ENCODE measurements at places on chromosomes 5 and 9.

DNA sequence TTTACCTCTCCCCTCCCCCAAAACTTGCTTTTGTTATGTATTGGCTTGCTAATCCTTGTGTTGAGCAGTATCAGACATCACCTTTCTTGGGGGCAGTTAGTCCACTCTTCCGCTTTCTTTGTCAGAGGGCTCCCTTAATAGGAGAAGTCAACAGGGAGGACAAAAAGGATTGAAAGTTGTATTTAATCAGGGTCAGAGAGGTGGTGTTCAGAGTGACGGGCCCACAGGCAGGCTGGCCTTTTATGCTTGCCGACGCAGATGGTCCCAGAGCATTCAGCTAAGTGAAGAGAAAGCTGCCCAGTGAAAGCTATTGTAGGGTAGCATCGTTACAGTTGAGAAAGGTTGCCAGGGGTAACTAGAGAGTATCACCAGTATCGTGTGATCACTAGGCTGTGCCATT, 131.1 kb downstream of the ZCCHC7 start:
- DNase-seq: no peak

DNA sequence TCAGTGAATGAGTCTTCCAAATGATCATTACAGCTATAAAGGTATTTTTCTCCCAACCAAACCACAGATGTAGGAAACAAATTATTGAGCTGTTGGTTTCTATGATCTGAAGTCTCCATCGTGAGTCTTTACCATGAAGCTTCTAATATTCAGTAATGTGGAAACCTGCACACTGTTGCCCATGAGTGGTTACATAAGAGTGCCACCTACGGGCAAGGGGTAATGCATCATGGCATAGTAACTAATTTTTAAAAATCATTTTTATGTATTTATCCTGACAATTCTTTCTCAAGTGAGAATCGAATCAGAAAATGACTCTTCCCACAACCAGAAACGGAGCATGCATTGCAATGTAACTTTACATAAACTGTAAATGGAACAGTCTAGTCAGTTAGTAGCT, 282.5 kb upstream of the SMARCA2 start:
- DNase-seq: no peak

- no peak for DNase-seq
Measured at GRCh38 chr9:104915049-104915448, 12.9 kb downstream of the ABCA1 start.

DNA sequence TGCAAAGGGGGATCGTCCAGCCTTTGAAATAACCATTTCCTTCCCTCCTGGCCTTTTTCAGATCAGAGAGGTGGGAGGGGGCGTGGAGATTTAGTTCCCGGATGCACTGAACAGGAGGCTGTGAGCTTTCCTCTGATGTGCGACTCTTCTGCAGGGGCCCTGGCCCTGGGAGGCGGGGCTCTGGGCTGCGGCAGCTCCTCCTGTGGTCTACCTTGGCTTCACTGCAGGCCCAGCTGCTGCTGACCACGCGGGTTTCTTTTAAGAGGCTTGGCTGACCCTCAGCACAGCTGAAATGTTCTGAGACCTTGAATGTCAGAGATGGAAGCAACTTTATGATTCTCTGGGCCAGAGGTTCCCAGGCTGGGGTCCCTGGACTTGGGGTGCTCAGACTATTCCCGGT, 27.0 kb upstream of the COL15A1 start:
- DNase-seq: no peak

DNA sequence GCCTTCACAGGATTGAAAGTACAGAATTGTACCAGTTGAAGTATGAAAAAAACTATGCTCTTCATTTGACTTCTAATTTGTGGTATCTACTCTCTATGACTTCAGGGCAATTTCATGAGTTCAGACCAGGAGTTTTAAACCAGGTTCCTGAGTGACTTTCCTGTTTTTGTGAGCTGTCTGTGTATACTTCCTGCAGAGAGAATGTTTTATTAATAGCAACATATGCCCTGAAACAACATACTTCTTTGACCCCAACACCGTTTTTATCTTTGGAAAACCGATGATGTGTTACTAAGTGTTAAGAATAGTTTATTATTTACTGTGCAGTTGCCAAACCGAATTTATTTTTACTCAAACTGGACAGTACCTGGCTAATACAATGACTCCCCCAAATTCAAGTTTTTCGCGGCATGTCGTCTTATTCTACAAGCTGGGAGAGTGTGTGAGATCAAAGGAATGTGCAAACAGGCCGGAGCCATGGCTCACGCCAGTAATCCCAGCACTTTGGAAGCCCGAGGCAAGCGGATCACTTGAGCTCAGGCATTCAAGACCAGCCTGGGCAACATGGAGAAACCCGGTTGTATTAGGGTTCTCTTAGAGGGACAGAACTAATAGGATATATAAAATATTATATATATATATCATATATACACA, 58.7 kb upstream of the ERBIN start:
- DNase-seq: no peak

DNA sequence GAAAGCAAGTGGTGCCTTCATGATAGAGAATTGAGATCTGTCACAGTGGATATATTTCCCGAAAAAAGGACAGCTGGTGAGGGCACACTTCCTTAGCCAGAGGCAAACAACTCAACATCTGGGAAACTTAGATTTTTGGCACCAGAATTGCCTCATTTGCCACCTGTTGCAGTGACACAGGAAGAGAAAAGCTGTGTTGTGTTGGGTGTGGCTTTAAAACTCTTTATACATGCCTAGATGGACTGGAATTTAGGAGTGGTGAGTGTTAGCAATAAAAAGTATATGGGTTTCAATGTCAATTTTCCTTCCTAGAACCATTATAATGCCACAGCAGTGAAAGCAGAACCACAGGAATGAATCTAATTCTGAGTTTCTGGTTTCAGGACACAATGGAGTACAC, 62.6 kb upstream of the CEMIP2 start:
- peak; percentile 47 for DNase-seq

GRCh38 chr5:141412854-141413539, at the start of gene PCDHGA10:
PCDHGA10 (plus strand) TSS chr5:141412987; CDS start chr5:141413176, 189 bp downstream.
- no peak for DNase-seq

DNA sequence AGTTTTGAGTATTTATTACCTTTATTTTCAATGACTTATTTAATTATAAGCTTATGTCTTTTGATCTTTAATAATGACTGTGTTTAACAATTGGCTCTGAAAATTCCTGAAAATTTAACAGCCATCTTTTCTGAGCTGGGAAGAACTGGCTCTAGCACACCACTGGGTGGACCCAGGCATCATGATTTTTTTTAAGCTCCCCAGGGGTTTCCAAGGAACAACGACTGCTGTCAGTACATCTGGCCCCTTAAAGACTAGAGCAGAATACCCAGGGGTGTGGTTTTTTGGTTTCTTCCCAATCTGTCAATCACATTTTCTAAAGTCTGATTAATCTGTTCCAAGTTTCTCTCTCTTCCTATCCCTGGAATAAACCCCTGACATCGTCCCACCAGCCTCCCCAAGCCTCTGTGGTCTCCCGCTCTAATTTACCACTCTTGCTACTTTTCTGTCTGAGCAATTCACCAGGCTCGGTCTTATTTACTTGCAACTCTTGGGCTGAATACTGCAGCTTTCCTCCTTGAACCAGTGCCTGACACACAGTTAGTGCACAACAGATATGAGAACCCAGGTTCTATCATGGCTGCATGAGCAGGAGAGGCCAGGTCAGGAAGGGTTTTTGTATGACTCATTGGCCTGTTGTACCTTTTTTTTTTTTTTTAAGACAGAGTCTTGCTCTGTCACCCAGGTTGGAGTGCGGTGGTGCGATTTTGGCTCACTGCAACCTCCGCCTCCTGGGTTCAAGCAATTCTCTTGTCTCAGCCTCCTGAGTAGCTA, 321.9 kb downstream of the ZSWIM6 start:
- no peak for DNase-seq

DNA sequence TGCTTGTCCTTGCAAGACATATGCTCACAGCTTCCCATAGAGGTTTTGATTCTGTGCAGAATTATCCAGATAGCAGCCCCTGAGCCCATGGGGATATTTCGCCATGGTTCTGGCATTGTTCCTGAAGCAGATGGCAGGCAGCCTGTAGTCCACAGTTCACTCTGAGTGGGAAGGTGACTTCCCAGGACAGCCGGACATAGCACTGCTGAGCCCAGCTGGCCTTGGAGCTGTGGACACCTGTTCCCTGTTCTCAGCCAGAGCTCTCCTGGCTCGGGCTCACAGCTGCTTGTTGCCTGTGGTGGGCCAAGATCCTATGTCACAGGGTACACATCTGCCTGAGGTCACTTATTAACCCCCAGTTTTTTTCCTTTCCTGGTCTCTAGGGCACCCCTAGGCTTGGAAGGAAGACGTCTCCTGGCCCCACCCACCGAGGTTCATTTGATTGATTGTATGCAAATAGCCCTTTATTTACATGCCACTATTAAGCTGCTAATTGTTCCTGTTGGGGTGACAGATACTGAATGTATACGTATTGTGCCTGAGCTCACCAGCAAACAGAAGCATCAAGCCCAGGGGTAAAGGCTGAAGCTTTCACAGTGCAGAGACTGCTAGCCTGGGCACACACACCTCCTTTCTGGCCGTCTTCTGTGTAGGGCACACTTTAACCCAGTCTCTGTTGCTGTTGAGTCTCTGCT, 96.6 kb upstream of the DMRT1 start:
- DNase-seq: no peak

DNA sequence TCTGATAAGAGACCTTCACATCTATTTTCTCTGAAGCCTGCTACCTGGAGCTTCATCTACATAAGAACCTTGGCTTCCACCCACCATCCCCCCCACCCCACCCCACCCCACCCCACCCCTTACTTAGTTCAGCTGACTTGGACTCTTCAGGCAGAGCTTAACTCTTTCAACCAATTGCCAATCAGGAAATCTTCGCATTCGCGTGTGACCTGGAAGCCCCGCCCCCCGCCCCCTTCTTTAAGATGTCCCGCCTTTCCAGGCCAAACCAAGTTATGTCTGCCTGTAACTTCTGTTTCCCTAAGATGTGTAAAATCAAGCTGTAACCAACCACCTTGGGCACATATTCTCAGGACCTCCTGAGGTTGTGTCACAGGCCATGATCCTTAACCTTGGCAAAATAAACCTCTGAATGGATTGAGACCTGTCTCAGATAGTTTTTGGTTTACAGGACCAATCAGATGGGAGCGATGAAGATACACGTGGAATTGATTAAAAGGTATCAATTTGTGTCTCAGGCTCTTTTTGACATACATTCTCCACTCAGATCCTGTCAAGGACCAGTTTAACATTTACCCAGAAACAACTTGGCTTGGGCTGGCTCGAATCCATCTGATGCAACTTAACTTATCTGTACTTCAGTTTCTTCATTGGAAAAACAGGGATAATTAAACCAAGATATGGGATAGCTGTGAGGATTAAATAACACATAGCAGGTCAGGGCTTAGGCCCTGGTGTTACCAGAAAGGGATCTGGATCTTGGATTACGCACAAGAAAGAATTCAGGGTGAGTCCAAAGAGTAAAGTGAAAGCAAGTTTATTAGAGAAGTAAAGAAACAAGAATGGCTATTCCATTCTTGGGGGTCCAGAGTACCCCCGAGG, 43.6 kb downstream of the GALNT12 start:
- DNase-seq: no peak

- no peak for DNase-seq
Measured at GRCh38 chr9:111886983-111887718, 9.5 kb upstream of the UGCG start.

GRCh38 chr9:94907264-94907936, 180.9 kb downstream of the AOPEP start:
- DNase-seq: no peak

GRCh38 chr5:14266686-14267085, 123.5 kb downstream of the TRIO start:
- no peak for DNase-seq

DNA sequence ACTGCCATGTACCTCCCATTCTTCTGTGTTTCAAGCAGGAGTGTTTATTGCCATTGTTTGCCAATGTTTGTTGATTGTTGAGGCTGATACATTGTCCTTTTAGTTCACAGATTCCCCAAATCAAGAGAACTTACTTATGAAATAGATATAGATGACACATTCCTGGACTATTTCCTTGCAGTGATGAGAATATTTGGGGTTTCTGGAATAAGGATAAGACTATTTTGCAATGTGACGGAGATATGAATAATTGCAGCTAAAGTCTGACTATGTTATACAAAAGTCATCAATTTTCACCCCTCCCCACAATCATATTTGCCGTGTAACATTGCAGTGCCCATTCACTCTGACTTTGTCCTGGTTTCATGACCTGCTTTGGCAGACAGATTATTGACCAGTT, 460.8 kb downstream of the CDH10 start:
- DNase-seq: no peak

- DNase-seq: no peak
Measured at GRCh38 chr5:9419794-9420193, 126.1 kb downstream of the SEMA5A start.

GRCh38 chr9:16823906-16824305, 46.6 kb downstream of the BNC2 start:
- DNase-seq: no peak

DNA sequence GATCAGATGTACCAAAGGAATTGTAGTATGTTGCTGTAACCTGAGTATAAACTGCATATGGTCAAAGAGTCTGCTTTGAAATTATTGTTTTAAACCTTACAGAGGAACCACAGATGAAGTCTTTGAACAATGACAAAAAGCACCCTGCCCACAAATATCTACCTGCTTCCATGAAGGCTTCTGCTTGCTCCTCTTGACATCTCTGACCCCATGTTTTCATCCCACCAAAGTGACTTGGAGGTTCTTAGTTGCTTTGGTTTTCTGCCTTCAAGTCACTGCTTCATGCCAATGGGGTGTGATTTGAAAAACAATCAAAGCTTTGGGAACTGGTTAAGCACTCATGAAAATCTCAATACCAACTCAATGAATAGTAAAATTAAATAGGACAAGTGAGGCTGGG, 194.6 kb upstream of the ACTBL2 start:
- no peak for DNase-seq

DNA sequence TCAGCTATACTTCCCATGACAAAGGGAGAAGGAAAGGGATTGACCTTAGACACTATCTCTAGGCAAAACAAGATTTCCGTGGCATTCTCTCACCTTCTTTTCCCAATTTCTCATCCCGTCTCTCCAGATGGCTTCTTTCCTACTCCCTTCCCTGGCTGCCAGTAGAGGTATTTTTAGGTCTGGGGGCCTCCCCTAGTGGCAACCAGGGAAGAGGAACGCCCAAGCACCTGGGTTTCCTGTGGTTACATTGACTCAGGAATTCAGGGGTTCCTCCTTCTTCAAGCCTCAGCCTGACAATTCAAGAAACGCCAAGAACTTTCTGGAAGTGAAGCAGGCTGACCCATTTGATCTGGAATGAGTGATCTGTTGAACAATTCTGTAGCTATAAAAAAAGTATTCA, 111.5 kb upstream of the OSMR start:
- no peak for DNase-seq

GRCh38 chr5:180908400-180908799, 9.4 kb downstream of the BTNL8 start:
- no peak for DNase-seq

GRCh38 chr9:133425049-133425632, 3.0 kb downstream of the ADAMTS13 start:
- DNase-seq: no peak

DNA sequence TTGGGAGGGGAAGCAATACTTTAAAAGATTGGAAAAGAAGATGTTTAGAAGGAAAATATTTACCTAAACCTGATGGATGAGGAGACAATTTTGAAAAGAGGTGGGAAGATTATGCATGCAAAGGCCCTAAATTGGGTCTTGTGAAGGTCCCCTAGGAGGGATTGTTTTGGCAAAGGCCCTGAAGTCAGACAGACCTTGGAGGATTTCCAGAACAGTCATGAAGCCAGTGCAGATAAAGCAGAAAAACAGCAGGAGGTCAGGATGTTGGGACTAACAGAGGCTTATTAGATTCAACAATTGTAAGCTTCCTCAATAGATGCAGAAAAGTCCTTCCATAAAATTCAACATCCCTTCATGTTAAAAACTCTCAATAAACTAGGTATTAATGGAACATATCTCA, 361.0 kb upstream of the CDH6 start:
- DNase-seq: no peak

All from BJ (cell line).